ENCODE measurements at places on chromosomes 1 and 21. TPM values are rescaled to one million over a fixed set of nuclear protein-coding genes. Genes with fewer than 3 reads are reported as not detected.

Gene FAM78B
- polyA plus RNA-seq = 0.20 TPM

Gene CIART
- polyA plus RNA-seq = 4.9 TPM

Gene SHE
- 1.5 TPM for polyA plus RNA-seq

Gene WDR64
- polyA plus RNA-seq = not detected

Gene CAMK1G
- not detected for polyA plus RNA-seq

Gene CFHR3
- polyA plus RNA-seq = not detected

Gene LPAR3
- polyA plus RNA-seq = 4.0 TPM

Gene RAB3B
- under 0.01 TPM for polyA plus RNA-seq

Gene MTOR
- 16.0 TPM for polyA plus RNA-seq

Gene S100A7
- polyA plus RNA-seq = 689 TPM

Gene S100A10
- 1,247 TPM for polyA plus RNA-seq

Gene CSMD2
- 0.02 TPM for polyA plus RNA-seq

Gene GBP6
- polyA plus RNA-seq = 344 TPM
